ENCODE measurements at places on chromosomes 3 and 15.

GRCh38 chr3:172279191-172279640, 169.0 kb downstream of the GHSR start:
- DNase-seq: no peak

DNA sequence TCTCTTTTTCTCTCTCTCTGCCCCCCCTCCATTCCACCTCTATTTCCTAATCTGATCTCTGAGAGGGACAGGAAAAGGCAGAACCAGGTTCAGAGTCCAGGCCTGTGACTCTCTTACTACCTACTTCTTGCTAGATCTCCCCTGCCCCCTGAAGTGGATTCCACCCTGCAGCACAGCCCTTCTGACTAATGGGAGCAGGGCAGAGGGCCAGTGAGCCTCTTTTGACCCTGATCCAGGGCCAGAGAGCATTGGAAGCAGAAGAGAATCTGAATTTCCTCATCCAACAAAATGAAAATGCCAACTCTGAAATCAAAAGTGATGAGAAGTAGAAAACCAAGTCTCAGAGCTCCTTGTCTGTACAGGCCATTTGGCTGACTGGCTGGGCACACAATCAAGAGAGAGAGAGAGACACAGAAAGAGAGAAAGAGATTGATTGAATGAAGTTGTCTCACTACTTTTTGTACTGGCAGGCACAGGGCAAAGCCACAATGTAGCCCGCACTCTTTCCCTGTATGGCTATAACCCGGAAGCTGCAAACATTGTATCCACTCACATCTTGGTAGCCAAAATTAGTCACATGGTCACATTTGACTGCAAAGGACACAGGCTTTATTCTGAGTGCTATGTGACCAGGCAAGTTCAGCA, 31.6 kb upstream of the GLCE start:
- DNase-seq: no peak

DNA sequence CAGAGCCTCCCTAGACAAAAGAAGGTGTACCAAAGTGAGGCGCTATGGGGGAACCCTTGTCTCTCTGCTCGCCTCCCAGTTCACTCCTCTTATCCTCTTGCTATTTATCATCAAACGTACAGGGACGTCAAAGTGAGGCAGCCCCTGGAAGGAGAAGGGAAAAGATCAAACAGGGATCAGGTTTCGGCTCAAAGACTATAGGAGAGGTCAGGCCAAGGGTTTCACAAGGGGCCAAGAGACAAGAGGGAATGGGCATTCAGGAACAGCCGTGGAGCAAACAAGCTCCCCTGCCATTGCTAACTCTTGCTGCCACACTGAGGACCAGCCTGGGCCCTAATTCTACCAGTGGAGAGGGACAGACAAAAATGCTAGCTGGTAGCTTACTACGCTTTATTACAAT, 168.7 kb downstream of the GREM1 start:
- DNase-seq: no peak

- DNase-seq: no peak
Measured at GRCh38 chr3:106428565-106428994, 559.8 kb upstream of the CBLB start.

DNA sequence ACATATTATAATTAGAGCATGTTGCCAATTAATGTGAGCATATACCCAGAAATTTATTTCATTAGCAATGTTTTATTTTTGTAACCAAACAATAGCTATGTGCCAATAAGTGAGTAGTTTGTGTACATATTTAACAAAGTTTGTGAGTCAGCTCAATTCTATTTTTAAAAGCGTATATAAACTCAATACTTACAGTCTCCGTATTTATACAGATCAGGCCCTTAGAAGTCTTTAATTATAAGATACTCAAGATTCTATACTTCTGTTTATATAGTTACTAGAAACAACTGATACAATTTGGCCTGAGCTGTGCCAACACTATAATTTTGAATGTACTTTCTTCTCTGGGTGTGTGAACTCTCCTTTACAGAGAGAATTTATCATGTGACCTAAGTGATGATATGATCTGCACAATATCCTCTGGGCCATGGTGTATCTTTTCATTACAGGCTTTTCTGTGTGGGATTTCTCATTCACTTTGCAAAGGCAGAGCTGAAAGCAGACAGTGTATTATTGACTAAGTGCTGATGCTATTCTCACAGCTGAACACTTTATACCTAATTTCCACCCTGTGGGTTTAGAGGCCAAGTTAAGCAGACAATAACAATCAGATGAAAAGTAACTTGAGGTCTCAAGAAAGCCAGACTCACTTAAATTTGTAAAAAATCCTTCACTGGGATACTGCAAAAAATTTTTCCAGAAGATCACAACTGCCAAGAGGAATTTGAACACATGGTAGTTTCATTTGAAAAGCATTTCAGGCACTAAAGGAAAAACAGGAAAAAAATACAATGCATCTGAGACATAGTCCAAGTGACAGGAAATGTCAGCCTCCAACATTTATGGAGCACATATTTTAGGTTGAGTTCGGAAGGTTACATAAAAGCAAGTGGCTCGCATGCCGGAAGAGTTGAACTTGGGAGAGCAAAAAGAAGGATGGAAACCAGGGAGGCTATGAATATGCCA, 277.9 kb upstream of the SEMA6D start:
- DNase-seq: no peak

DNA sequence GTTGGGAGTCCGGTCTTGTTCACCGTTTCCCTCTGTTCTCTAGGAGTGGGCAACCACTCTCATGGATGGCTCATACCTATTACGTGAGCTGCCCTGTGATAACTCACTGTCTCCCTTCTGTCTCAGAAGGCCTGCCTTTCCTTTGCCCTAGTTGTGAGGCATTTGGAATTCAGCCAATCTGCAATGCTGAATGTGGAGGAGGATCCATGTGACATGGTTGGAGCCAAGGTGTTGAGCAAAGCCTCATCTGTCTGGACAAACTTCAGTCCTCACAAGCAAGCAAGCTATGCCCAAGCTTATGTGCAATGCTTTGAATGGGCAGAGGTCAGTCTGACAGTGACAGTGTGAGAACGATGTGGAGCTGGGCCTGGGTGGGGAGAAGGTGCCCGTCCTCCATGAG, 37.8 kb upstream of the ATP10A start:
- no peak for DNase-seq

DNA sequence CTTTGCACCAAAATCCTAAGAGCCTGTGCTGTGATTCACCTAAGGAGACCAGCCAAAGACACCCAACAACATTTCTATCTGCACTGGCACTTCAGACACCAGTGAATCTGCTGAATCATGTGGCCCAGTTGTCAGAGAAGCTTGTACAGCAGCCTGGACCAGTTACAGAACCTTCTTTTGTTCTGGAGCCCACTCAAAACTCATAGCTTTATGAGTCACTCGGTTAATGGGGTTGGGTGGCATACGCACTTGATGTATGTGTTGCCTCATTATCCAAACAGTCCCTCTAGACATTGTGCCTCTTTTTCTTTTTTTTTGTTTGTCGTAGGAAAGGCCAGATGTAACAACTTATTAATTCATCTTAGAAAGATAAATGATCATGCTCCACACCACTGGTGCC, 25.6 kb upstream of the GOLGA6L2 start:
- no peak for DNase-seq

- DNase-seq: no peak
Measured at GRCh38 chr3:100992231-100993012, 799 bp downstream of the ABI3BP start.

- no peak for DNase-seq
Measured at GRCh38 chr15:72593838-72594237, 60.7 kb upstream of the GOLGA6B start.

GRCh38 chr3:65596571-65597225, 442.0 kb downstream of the MAGI1 start:
- DNase-seq: no peak
